ENCODE measurements at places on chromosomes 5 and 9. TPM values are rescaled to one million over a fixed set of nuclear protein-coding genes. Genes with fewer than 3 reads are reported as not detected.
A peak's percentile ranks its signal among the peaks of the same experiment; 100 is the strongest.

DNA sequence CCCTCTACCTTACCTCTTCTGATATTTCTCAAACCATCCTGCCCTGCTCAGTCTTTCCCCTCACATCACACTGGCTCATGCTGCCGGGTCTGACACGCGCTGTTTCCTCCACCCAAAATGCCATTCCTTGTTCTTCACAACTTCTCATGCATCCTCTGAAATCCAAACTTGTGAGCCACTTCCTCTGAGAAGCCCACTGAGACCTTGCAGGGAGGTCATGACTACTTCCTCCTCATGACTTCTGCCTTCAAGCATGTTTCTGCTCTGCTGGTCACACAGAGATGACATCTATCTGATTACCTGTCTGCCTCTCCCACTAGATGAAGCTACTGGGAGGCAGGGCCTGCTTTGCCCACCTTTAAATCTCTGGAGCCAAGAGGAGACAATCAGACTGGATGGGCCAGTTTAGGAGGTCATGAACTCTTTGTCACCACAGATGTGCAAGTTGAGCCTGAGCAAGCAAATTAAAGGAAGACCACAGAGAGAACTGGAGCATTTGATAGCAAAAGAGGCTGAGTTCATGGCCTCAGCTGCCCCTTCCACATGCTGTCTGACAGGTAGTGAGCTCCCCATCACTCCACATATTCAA, 119.8 kb upstream of the TBC1D2 start:
- no peak for DNase-seq

DNA sequence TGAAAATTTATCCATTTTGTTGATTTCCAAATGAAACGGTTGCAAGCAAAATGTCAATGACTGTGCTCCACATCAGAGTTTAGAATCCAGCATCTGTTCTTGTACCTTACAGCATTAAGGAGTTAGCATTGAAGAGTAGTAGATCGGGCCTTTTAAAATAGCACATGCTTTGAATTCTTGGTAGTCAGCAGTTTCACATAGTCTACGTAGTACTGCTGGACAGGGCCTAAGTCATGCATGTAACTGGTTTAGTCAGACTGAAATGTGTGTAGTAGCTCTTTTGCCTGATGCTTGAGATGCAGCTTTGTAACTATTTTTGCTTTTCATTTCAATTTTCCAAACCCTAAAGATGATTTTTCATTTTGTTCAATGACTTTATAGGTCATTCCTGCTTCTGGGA, 19.8 kb downstream of the LECT2 start:
- DNase-seq: no peak

- no peak for DNase-seq
These were observed 13.0 kb upstream of the RASGEF1C start for GRCh38 chr5:180222056-180222455.

- DNase-seq: no peak
These were observed 335.1 kb upstream of the DMAC1 start for GRCh38 chr9:8134635-8135034.

Gene ORM2
- polyA plus RNA-seq: 1.0 TPM

Gene ADGRV1
- 15.6 TPM for polyA plus RNA-seq

GRCh38 chr5:112283943-112284929, 134.8 kb downstream of the EPB41L4A start:
- no peak for DNase-seq

DNA sequence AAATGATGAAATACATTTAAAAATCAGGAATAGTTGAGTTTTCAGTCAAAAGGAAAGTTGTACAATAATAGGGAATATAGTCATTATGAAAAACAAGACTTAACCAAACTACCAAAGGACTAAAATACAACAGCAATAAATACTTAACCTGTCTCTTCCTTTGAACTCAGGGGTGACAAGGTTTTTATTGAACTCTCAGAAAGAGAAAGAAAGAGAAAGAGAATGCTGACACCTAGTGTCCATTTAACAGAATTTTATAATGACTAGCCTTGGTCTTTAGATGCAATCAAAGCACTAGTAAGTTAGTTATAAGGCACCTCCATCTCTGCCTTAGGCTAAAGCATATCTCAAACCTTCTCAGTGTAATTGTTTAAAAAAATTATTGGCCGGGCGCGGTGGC, 47.5 kb downstream of the UIMC1 start:
- peak; percentile 3 for DNase-seq

DNA sequence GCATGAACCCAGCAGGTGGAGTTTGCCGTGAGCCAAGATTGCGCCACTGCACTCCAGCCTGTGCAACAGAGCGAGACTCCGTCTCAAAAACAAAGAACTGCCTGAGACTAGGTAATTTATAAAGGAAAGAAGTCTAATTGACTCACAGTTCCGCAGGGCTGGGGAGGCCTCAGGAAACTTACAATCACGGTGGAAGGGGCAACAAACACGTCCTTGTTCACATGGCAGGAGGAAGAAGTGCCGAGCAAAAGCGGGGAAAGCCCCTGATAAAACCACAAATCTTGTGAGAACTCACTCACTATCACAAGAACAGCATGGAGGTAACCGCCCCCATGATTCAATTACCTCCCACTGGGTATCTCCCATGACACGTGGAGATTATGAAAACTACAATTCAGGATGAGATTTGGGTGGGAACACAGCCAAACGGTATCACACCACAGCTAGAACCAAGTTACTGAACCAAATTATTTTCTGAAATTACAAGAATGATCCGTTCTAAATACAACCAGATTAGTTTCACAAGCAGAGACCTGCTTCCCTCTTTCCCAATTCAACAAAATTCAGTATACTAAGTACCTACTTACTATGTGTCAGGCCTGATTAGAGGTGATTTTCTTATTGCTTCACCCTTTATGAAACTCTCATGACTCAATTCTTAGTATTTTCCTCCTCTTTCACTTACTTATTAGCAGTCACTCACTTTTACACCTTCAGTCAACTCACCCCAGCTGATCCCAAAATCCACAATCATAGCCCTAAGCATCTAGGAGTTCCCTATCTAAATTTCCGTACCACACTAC, 8.4 kb downstream of the UBTD2 start:
- DNase-seq: no peak

- no peak for DNase-seq
These were observed 29.5 kb upstream of the SARDH start for GRCh38 chr9:133767625-133768024.

GRCh38 chr5:119341452-119342349, 14.1 kb upstream of the TNFAIP8 start:
- DNase-seq: no peak

Gene GPRIN1
- polyA plus RNA-seq: 1.0 TPM

DNA sequence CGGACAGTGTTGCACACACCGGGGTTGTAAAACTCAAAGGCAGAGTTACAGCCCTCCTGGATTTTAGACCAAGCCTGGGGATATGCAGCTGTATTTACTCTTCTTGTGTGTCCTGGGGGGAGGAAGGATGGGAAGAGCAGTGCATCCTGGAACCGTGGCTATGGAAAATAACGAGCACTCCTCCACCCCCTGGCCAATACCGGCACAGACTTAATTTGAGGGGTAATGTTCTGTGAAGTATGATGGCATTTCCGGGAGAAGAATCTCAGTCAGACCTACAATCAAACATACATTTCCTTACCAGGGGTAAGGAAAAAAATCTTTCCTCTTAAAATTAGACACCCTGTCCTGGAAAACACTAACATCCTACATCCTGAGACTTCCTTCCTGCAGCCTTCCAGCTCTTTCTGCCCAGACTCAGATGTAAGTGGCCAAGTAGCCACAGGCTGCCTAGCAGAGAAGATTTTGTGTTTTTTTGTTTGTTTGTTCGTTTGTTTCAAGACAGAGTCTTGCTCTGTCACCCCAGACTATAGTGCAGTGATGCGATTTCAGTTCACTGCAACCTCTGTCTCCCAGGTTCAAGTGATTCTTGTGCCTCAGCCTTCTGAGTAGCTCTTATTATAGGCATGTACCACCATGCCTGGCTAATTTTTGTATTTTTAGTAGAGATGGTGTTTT, 11.0 kb upstream of the ERMP1 start:
- no peak for DNase-seq

GRCh38 chr5:163347671-163348070, 89.7 kb upstream of the CCNG1 start:
- peak; percentile 63 for DNase-seq

Gene PPP2R2B
- 0.29 TPM for polyA plus RNA-seq

DNA sequence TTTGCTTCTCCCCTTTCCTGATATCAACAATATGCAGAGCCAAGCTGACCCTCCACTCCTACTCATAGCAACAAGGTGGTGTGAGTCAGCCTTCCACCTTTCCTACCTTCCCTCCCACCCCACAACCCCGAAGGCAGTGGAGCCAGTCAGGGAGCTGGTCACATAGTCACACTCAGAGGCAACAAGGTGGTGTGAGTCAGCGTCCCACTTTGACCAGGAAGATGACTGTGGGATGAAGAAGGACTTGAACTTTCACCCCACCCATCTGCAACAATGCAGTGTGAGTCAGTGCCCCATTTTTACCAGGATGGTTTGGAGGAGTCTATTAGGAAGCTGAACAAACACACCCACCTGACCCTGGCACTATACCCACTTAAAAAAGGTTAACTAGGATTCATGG, 30.1 kb upstream of the ZNF782 start:
- DNase-seq: no peak

DNA sequence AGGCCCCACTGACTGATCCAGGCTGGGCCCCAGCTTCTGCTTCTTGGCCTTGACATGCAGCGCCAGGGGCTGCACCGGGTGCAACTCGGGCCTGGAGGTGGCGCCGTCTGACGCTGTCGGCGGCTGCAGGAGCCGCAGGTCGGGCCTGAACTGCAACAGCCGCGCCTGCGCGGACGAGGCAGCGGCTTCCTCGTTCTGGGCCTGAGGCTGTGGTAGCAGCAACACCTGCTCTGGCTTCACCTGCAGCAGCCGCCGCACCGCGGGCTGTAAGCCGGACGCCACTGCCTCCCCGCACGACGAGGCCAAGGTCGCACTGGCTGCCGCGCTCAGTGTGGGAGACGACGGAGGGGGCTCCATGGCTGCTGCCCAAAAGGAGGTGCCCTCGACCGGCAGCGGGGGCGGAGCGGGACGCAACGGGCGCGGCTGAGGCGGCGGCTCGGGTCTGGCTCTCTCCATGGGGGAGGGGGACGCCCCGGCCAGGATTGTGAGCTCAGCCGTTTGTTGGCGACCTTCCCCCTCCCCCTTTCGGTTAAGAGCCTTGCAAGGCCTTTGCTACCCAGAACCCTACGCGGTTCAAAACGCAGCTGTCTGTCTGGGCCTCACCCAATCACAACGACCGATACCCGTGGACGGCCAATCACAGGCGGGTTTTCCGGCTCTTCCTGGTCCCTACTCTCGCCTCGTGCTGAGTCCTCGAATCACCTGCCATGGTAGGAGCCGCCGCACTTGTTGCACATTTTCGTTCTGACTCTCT, 438 bp downstream of the SOX30 start:
- peak; percentile 38 for DNase-seq

Gene ECSCR
- 71.0 TPM for polyA plus RNA-seq

GRCh38 chr9:137606734-137607138, 1.2 kb downstream of the ARRDC1 start:
- no peak for DNase-seq

DNA sequence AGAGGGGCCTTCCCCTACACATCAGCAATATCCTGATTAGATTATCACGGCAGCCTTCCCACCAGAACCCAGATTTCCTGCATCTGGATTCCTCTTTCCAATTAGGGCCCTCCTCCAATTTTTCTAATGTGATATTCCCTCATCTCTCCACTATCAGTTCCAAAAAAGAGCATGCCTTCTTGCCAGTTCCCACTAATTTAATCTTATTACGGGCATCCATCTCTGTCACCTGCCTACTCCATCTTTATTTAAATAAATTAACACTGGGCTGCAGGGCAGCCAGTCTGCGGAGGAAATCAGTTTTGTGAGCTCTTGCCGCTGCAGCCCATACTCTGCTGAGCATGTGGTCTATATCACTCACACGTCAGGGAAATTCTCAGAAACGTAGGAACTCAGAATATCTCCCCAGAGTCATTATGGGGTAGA, 16.6 kb upstream of the FBP2 start:
- DNase-seq: peak; percentile 92

DNA sequence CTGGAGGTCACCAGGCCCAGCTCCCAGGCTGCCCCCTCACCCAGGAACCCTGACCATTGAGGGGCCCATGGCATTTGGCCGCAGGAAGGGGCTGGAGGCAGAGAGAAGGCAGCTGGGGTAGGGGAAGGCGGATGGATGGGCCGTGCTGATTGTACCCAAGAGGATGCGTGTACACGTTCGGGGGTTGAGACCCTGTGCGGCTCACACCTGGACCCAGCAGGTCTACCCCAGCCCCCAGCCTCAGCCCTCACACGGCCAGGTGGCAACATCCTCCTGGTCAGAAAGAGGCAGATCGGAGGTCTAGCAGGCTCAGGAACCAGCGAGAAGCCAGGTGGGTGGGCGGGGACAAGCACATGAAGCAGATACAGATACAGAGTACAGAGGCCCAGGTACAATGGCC, 33.7 kb downstream of the NACC2 start:
- no peak for DNase-seq

DNA sequence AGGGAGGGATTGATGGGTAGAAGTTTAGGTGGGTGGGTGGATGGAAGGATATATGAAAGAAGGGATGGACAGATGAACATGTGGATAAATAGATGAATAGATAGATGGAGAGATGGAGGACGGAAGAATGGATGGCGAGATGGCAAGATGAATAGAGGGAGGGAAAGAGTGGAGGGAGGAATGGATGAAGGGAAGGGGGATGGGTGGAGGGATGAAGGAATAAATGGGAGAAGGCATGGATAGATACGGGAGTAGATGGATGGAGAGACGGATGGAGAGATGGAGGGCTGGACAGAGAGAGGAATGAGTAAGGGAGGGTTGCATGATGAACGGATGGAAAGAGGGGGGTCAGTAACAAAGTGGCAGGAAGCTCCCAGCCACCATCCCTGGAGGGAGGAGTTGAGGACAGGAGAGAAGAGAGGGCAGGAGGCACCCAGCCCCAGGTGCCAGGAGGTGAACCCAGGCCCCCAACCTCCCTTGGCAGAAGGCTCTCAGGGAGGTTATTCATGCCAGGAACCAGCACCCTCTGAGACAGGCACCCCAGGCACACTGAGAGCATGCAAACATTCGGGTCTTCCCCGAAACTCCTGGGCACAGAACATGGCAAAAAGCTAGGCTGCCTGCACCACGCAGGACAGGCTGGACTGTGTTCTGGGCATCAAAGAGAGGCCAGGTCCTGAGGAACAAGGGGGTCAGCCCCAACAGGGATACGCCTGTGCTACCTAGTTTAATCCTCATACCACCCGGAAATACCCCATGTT, 9.1 kb downstream of the SARDH start:
- DNase-seq: no peak

DNA sequence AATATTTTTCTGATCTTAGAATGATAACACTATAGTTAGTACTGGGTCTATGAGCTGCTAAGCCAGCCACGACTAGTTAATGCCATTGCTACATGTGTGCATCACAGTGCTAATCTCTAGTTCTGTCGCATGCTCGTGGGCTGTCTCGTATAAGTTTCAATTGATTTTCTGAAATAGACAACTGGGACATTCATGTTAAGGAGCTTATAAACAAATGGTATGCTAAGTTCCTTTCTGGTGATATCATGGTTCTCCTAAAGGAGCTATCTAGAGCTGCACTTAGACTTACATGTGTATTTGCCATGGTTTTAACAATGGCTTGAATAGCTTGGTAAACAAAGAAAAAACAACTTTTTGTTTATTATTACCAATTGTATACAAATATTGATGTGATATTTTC, 46.2 kb downstream of the F2RL2 start:
- DNase-seq: no peak

- no peak for DNase-seq
These were observed 324.0 kb downstream of the PARP8 start for GRCh38 chr5:50990296-50990924.

Measured in right lung (tissue), 10 donors.